HT1080 (cell line): ENCODE measurements at places on chromosomes 16 and 17. TPM values are rescaled to one million over a fixed set of nuclear protein-coding genes. Genes with fewer than 3 reads are reported as not detected.

Gene ATP2C2
- total RNA-seq: not detected in 2 replicates

Gene ZFPM1
- total RNA-seq: 1.4 and 1.9 TPM in 2 replicates

Gene RGS11
- total RNA-seq: 0.07 TPM in 1 of 2 replicates, not detected in the other

Gene SERPINF2
- total RNA-seq: 2.0 and 2.9 TPM in 2 replicates

Gene ALOX15
- not detected in 2 replicates for total RNA-seq

Gene CX3CL1
- 0.03 and 0.07 TPM in 2 replicates for total RNA-seq

Gene TMEM238L
- not detected in 2 replicates for total RNA-seq

Gene ESRP2
- 0.29 and 0.30 TPM in 2 replicates for total RNA-seq

Gene HOXB2
- 34.3 and 40.1 TPM in 2 replicates for total RNA-seq

Gene TNFSF12
- total RNA-seq: 3.2 and 5.6 TPM in 2 replicates

Gene TAX1BP3
- 245 and 272 TPM in 2 replicates for total RNA-seq

Gene TPSAB1
- total RNA-seq: not detected in 2 replicates

Gene WFDC1
- 0.37 TPM in 1 of 2 replicates, not detected in the other for total RNA-seq

Gene EIF3CL
- total RNA-seq: 198 and 268 TPM in 2 replicates

Gene SLC5A10
- not detected in 2 replicates for total RNA-seq

Gene KRT20
- not detected in 2 replicates for total RNA-seq

Gene VMP1
- total RNA-seq: 67.1 and 69.3 TPM in 2 replicates

Gene MMP28
- 0.13 and 0.18 TPM in 2 replicates for total RNA-seq

Gene HP
- not detected in 2 replicates for total RNA-seq

Gene GAS2L2
- total RNA-seq: 0.05 TPM in 1 of 2 replicates, not detected in the other

Gene BIRC5
- total RNA-seq: 166 and 195 TPM in 2 replicates

Gene QRICH2
- 1.5 and 1.6 TPM in 2 replicates for total RNA-seq

Gene EVPLL
- total RNA-seq: not detected in 2 replicates

Gene ALG1
- total RNA-seq: 42.9 and 52.1 TPM in 2 replicates

Gene NME3
- total RNA-seq: 7.3 and 7.4 TPM in 2 replicates

Gene SECTM1
- 0.24 TPM in 1 of 2 replicates, not detected in the other for total RNA-seq

Gene PIMREG
- 12.8 and 12.9 TPM in 2 replicates for total RNA-seq

Gene CMTM1
- total RNA-seq: 6.5 and 8.7 TPM in 2 replicates

Gene MMD
- 6.4 and 13.6 TPM in 2 replicates for total RNA-seq

Gene ALDH3A1
- total RNA-seq: 0.85 TPM in 1 of 2 replicates, not detected in the other

Gene DBNDD1
- total RNA-seq: 4.1 and 8.2 TPM in 2 replicates

Gene KRTAP3-2
- not detected in 2 replicates for total RNA-seq

Gene NOS2
- total RNA-seq: 0.06 TPM in 1 of 2 replicates, not detected in the other

Gene FOXJ1
- not detected in 2 replicates for total RNA-seq

Gene CDH13
- total RNA-seq: 50.8 and 66.0 TPM in 2 replicates

Gene KLHL36
- total RNA-seq: 18.1 and 22.9 TPM in 2 replicates

Gene CCL14
- total RNA-seq: not detected in 2 replicates

Gene DNAI2
- not detected in 2 replicates for total RNA-seq

Gene IGFALS
- not detected in 2 replicates for total RNA-seq

Gene GPRC5C
- total RNA-seq: not detected in 2 replicates

Gene NOMO2
- 96.3 and 101 TPM in 2 replicates for total RNA-seq
